ENCODE measurements at places on chromosomes 7 and 10.

- DNase-seq = no peak
Measured at GRCh38 chr7:97020601-97020995, 4.0 kb downstream of the DLX5 start.

- no peak for DNase-seq
Measured at GRCh38 chr7:19958309-19958896, 185.0 kb upstream of the TMEM196 start.

DNA sequence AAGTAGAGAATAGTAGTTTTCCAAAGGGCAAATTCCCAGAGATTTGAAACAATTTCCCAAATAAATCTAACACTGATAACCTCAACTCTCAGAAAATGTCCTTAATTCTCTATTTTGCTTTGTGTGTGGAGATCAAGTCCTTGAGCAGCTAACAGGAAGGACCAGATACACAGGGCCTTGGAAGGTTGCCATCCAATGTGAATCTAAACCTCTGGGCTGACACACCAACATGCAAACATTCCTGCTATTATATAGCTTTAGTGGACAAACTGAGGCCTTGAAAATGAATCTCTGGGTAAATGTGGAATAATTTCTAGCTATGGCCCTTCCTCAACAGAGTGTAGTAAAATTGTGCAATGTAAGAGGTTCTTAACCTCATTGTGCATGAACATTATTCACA, 44.1 kb upstream of the PARD3 start:
- DNase-seq = no peak

- DNase-seq = no peak
Measured at GRCh38 chr10:78461333-78461732, 427.7 kb downstream of the RPS24 start.

- no peak for DNase-seq
Measured at GRCh38 chr10:97259119-97259518, 33.3 kb downstream of the ARHGAP19 start.

DNA sequence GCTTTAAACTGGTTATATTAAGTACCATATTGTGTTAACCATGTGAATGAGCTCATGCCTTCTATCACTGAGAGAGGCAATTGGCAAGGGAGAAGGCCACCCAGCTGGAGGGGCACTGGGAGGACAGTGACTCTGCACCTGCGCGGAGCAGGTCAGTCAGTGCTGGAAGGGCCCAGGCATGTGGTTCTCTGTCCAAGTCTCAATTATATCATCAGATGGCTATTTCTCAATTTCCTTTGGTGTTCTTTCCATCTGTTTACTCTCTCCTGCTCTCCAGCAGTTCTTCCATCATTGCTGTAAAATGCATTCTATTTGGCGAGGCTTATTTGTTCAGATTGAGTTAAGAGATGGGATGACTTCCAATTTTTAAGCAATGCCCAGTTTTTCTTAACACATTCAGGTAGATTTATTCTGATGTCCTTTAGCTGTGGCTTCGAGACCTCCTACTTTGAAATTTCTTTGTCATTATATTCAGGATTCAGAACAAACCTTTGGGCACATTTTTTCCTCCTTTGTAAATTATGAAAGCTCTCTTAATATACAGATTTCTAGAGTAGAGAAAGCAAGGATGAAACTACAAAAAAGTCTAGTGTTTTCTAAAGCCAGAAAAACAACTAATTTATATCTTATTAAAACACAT, 159.3 kb downstream of the BMPER start:
- DNase-seq = no peak
